NCI-H1694 (cell line): ENCODE measurements at places on chromosomes 3 and 15.

GRCh38 chr3:15929944-15930571, 132.3 kb upstream of the ANKRD28 start:
- DNase-seq: no peak

- DNase-seq: no peak
Observed at GRCh38 chr3:180782195-180782984, 103.1 kb upstream of the CCDC39 start.

GRCh38 chr3:62955126-62955525, 79.9 kb upstream of the CADPS start:
- DNase-seq: no peak

DNA sequence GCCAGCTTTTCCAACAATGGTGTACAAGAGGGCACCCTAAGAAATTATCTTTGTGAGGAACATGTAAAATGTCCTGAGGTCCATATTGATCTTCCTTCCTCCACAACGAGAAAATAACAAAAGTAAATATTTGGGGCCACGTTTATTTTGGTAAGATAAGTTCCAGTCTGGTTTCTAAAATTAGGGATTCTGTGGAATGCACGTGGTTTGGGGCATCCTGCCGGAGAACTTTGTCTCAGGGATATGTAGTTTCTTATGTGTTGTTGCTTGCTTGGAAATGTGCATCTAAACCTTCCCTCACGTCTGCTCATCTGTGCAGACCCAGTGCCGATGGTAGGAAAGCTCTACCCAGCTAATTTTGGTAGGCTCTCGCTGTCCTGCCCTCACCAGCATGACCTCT, 62.8 kb downstream of the CTDSPL start:
- no peak for DNase-seq

DNA sequence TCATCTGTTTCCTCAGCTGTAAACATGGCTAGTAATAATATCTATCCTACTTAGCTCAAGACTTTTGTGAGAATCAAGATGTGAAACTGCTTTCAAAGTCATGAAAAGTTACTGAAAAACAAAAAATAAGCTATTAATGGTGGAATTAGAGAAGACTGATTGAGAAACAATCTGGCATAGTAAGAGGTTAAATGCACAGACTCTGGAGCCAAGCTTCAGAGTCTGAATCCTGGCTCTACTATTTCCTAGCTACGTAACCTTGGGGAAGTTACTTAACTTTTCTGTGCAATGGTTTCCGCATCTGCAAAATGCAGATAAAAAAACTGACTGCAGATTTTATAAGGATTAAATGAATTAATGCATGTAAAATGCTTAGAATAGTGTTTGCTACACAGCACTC, 28.8 kb downstream of the LRRFIP2 start:
- DNase-seq: no peak

DNA sequence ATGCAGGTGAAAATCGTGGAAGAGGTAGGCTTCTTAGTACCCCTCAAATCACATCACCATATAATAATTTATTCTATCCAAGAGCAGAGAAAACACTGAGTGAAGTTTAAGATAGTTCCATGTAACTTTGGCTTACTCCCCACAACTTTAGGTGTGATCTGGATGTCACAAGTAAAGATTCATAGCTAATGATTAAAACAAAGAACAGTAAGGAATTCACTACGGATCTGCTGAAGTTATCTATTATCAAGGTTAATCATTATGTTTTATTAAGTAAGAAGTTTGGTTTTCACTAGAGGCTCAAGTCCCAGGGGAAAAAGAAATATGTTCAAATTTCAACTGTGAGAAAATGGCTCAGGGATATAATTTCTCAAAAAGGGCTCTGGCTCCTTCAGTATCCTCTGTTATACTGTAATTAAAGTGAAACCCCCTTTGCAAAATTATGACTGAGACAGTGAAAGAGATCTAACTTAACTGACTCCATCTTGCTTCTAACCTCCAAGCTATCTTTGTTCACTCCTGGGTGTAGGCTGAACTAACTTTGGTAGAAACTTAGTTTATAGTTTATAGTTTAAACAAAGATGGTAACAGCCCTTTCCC, 17.1 kb downstream of the CD80 start:
- DNase-seq: no peak

DNA sequence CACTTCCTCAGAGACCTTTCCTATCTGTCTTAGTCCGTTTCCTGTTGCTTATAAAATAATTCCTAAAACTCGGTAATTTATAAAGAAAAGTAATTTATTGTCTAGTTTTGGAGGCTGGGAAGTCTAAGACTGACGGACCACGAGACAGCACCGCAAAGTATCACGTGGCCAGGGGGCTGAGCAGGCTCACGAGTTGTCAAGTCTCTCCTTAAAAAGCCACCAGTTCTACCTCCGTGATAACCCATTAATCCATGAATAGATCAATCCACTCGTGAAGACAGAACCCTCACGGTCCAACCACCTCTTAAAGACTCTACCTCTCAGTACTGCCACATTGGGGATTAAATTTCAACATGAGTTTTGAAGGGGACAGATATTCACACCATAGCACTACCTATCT, 821 bp downstream of the LINS1 start:
- no peak for DNase-seq

DNA sequence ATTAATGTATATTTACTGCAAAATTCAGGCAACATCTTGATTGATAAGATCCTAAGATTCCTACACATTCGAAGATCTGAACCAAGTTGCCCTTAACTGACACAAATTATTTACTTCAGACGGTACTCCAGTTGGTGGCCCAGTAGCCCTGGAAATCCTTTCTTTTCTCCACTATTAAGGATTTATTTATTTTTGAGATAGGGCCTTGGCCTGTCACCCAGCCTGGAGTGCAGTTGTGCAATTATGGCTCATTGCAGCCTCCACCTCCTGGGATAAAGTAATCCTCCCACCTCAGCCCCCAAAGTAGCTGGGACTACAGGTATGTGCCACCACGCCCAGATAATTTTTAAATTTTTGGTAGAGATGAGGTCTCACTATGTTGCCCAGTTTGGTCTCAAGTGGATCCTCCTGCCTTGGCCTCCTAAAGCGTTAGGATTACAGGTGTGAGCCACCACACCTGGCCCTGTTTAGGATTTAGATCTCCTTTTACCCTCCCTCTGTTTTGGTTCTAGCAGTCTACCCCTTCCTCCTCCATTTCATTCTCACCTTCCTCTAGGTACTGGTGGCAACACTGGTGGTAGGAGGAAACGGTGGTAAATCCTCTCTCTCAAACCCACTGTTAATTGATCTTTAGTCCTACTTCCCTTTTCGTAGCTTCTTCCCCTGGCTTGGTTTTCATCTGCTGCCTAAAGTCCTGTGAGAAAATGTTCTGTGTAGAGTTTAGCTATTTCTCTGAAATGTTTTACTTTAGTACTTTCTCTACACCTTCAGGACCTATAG, 12.7 kb upstream of the ZNF609 start:
- no peak for DNase-seq

- no peak for DNase-seq
Observed at GRCh38 chr15:43268111-43269105, 1.7 kb upstream of the TGM5 start.

GRCh38 chr3:74532446-74532845, 82.0 kb downstream of the CNTN3 start:
- DNase-seq: no peak

DNA sequence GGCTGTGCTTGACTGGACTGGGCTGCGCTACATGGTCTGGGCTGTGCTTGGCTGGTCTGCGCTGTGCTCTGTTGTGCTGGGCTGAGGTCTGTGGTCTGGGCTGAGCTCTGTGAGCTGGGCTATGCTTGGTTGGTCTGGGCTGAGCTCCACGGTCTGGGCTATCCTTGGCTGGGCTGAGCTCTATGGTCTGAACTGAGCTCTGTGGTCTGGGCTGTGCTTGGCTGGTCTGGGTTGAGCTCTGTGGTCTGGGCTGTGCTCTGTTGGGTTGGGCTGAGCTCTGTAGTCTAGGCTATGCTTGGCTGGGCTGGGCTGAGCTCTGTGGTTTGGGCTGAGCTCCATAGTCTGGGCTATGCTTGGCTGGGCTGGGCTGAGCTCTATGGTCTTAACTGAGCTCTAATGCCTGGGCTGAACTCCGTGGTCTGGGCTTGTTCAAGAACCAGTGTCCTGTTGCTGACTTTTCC, 92.0 kb downstream of the PLXNA1 start:
- peak; percentile 60 for DNase-seq

- no peak for DNase-seq
Observed at GRCh38 chr3:173732237-173732636, 334.7 kb downstream of the NLGN1 start.

DNA sequence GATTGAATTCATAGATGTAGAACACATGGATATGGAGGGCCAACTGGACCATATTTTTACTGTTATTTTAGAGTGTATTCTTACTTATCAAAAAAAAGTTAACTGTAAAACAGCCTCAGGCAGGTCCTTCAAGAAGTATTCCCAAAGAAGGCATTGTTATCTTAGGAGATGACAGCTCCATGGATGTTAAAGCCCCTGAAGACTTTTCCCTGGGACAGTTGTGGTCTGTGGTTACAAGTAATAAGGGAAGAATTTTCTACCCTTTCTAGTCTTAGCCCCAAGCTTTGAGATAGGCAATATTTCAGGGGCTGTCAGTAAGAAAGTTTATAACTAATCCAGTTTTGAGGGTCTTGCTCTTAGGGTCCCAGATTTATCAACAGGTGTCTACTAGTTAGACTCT, 62.5 kb downstream of the LRRC49 start:
- no peak for DNase-seq

- no peak for DNase-seq
Observed at GRCh38 chr15:80936288-80937078, 53.1 kb downstream of the MESD start.

GRCh38 chr3:31219131-31219843, 313.4 kb upstream of the STT3B start:
- no peak for DNase-seq

GRCh38 chr3:148789906-148790305, 37.7 kb upstream of the CPB1 start:
- no peak for DNase-seq
